ENCODE measurements at places on chromosomes 5 and 9.

- DNase-seq = no peak
Measured at GRCh38 chr5:97062046-97062445, 80.4 kb downstream of the LIX1 start.

DNA sequence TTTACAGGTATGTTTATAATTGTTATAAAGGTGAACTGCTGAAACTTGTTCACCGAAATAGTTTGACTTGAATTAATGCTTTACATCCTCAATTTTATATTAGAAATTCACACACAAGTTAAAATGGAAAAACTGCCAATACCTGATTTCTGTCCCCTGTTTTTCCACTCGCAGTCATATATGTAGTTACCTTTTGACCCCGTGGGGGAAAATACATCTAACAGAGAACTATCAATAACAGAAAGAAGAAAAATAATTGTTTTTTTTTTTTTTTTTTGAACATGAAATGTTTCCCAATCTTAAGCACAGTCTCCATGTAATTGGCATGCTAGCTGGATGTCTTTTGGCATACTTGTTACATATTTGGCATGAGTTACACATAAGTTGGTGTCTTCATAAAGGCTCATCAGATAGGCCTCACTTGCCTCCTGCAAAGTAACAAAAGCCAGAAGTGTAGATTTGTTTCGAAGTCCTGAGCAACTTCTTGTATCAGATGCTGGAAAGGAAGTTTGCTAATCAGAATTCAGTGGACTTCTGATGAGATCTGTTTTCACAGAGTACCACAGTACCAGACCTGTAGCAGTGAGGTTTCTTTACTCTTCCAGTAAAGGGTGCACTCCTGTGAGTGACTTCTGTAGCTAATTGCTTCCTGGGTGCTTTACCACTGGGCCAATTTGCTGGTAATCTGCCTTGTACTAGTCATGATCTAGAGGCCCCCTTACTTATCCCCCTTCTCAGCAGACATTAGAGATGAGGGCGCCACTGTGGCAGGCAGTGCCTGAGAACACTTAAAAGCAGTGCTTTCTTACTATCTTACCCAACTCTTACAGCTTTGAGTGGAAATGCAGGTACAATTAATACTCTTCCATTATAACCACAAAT is 36.2 kb upstream of the CXXC5 start:
- no peak for DNase-seq

DNA sequence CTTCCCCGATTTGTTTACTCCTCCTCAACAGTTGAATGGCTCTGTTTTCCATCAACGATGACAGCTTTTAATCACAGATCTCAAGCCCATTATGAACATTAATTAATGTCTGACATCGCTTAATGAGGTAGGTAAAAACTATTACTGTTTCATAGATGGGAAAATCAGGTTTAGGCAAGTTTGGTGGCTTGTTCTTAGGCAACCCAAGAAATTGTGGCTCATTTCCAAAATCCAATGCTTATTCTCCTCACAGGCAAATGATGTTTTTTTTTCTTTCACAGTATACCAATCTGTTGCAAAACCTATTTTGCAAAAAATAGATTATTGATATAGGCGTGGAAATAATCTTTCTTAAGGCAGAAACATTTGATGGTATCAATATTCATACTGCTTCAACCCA is 70.8 kb upstream of the CHD1 start:
- DNase-seq = no peak

GRCh38 chr5:169300468-169301385 is at the start of gene SLIT3:
TSS of gene SLIT3 (minus strand) at chr5:169301139. CDS start at chr5:169300709, 430 bp downstream.
- no peak for DNase-seq

GRCh38 chr5:129372025-129372424 is 88.1 kb upstream of the ADAMTS19 start:
- DNase-seq = no peak

GRCh38 chr9:70257991-70258691 is 637 bp upstream of the SMC5 start:
- DNase-seq = peak; percentile 34

GRCh38 chr5:106363578-106363977 is 1307.2 kb downstream of the EFNA5 start:
- DNase-seq = no peak

DNA sequence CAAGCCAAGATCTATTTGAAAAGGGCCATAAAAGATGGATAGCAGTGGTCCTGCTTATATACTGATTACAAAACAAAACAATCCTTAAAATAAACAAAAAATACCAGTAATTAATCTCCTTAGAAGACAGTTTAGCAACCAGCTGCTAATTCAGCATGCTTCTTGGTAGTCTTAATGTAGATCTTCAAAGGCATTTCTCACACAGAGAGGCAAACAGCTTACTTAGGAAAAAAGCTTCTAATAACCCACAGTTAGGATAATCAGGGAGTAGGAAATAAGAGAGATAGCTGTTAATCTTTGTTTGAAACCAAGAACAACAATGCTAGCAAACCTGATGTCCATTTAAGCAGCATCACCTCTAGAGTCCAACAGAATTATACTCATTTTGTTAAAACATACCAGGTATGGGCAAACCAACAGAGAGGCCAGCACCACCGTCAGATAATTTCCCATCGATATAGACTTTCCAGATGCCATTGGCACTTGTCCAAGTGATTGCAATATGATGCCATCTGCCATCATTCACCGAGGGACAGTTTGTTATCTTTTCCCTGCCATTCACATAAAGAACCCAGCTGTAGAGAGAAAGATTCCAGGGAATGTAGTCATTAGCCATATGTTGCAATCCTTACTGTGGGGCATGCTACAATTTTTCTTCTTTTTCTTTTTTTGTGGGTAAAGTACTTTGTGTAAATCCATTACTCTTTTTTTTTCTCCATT is 105.6 kb upstream of the TXNDC8 start:
- peak; percentile 97 for DNase-seq

- DNase-seq = no peak
Measured at GRCh38 chr5:139094154-139095131, 103.7 kb downstream of the SIL1 start.

- no peak for DNase-seq
Measured at GRCh38 chr9:101366038-101366756, 18.6 kb downstream of the BAAT start.

DNA sequence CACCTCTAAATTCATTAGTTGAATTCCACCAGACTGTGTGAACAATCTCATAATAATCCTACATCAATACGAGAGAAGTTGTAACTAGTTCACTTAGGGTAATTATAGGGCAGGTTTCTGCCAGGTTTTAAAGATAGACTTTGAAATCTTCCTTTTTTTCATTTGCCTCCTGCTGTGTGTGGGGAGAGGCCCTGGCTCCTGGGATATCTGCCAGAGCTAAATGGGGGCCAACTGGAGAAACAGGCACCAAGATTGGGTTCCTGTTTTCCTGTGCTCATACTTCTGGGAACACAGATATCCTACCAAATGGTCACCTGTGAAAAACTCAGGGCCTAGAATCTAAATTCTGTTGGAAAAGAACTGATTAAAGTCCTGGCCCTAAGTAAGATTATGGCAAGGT is 42.3 kb downstream of the SH3RF2 start:
- DNase-seq = no peak

DNA sequence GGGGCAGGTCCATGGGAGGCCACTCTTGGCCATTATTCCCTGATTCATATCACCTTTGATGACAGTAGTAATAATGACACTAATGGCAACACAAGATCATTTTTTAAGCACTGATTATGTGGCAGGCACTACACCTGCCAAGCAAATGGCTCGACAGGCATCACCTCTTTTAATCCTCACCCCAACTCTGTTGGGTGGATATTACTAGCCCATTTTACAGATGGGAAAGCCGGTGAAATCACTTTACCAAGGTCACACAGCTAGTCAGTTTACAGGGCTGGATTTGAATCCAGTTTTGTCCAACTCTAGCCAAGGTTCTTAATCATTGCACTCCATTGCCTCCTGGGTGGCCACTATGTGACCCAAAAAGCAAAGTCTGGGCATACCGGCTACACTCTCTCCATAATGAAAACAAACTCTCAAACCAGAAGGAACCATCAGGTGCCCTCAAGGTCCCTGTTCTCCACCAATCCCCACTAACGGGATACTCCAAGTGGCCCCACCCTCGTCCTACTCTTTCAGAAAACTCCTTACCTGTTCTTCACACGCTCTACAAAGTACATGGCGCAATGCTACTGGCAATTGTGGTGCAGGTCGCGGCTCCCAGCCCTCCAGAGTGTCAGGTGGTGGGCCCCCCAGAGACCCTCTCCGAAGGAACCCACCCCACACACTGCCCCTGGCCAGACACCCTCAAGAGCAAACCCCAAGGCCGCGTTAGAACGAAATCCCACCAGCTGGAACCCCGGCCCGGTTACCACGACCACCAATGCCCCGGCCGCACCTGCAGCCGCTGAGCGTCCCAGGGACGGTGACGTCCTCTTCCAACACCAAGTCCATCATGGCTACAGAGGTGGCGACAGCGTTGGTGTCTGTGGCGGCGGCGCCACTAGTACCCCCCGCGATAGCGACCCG is 572 bp downstream of the CDK5RAP2 start:
- DNase-seq = no peak

DNA sequence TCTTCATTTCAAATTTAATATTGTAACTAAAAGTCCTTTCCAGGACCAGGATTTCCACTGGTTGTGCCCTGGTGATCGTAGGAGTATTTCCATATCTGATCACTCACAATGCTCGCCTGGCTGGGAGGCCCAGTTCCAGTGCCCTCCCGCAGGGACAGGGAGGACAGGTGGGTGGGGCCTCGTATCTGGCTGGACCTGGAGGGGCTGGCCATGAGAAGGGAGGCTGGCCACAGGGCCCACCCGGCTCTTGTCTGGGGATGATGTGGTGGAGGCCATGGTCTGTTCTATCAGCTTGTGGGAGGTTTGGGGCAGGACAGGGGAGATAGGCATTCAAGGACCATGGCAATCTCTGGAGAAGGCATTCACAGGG is 286.4 kb downstream of the GADD45G start:
- DNase-seq = no peak

- peak; percentile 73 for DNase-seq
Measured at GRCh38 chr9:120932086-120932823, 5.7 kb upstream of the TRAF1 start.

- no peak for DNase-seq
Measured at GRCh38 chr5:95975703-95976102, 14.1 kb upstream of the ELL2 start.

DNA sequence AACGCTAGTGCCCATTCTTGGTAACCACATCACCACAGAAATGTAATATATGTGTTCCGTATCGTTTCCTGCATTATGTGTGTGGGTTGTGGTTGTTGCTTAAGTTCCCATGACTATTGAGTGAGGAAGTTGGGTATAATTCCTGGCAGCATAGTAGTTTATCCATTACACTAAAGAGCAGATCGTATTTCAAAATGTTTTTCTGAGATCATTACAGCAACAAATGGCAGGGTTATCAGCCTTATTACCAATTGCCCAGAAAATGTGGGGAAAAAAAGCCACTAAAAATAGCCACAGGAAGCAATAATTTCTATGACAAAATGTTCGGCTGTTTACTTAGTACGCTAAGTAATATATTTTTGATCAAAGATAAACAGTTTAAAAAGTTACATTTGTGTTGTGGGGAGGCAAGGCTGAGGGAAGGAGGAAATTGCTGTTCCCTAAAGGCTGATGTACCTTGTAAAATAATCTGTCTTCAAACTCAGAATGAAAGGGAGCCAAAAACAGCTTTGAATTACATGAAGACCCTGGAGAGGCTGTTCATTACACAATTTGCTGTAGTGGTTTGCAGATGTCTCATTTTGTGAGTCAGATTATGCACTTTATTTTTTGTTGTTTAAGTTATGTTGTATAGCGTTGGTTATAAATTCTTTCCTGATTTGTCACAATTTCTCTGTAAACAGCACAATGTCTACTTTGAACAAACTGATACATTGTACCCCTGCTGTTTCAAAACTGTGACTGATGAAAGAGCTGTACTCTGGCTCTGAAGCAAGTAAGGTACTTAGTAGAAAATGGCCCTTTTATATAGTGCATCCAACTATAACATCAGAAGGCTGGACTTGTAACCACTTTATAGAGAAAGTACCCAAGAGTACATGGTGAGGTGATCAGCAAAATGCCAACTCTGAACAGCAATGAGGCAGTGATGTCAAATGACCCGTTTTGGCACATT is 1028.5 kb downstream of the NR2F1-AS1 start:
- DNase-seq = no peak

DNA sequence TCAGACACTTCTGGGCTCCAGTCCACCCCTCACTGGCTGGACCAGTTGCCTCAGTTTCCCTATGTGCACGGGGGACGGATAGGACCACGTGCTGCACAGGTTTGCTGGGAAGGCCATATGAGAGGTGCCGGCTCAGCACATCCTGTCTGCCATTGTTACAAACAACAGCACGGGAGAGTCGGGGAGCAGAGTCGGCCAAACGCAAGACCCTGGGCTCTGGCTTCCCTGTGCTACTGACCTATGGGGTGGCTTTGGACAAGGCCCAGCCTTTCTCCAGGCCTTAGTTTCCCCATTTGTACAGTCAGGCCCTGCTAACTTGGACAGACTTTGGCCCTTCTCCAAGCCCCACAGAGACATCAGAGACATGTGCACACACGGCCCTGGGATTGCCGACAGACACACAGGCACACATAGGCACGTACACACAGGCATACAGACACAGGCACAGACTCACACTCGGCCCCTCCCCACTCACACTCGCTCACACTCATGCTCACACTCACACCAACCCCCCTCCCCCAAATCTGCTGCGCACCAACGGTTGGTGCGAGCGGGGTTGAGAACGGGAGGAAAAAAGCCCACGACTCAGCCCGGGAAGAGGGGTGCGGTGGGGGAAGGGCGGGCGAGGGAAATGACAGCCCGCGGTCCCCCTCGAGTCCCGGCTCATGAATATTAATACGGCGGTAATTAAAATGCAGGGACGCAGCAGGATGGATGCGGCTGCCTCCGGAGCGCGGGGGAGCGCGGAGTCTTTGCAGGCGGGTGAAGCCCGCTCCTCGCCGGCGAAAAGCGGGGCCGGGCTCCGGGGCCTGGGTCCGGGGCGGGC is 133.0 kb downstream of the C9orf50 start:
- DNase-seq = peak; percentile 50

DNA sequence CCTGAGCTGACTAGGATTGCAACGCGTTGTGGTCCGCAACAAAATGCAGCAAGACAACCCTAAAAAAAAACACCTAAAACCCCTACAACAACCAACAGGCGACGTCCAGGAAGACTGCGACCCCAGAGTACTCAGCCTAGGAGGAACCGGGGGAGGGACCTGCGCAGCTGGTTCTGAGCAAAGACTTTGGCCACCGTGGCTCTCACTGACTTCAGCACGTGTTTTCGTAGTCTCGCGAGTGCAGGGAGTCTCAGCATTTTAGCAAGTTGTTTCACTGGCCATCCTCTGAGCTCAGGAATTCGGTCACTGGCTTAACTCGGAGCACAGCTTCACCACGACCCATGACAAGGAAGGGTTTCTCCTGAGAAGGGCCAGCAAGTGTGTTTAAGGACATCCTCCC is 8.6 kb upstream of the ZDHHC11 start:
- no peak for DNase-seq

GRCh38 chr9:8208465-8208864 is 408.9 kb upstream of the DMAC1 start:
- DNase-seq = no peak

GRCh38 chr5:179462040-179462439 is 88.3 kb upstream of the RUFY1 start:
- no peak for DNase-seq

- DNase-seq = no peak
Measured at GRCh38 chr9:95499847-95500246, 16.9 kb downstream of the PTCH1 start.

All from NCI-H524 (cell line).